ENCODE measurements at places on chromosomes 4 and X.

- DNase-seq, result no peak
Observed at GRCh38 chr4:184337907-184338306, 120.2 kb upstream of the ENPP6 start.

- DNase-seq, result no peak
Observed at GRCh38 chr4:76799140-76799539, 98.8 kb downstream of the SOWAHB start.

GRCh38 chrX:16466640-16467432 is 183.1 kb upstream of the S100G start:
- no peak for DNase-seq

DNA sequence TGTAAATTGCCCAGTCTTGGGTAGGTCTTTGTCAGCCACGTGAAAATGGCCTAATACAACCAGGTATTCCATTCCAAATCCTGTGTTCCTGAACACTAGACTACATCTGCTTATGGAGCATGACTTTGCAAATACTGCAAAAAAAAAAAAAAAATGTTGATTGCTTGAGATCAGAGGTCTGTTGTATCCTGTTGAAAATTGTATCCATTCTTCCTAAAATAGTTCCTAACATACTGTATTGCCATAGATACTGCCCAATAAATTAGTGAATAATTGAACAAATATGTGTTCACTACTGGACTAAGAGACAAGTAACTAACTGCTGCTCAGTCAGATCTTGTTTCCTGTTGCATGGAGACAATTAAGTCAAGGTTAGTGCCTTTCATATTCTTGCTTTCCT is 164.3 kb upstream of the PABPC4L start:
- DNase-seq, result no peak

DNA sequence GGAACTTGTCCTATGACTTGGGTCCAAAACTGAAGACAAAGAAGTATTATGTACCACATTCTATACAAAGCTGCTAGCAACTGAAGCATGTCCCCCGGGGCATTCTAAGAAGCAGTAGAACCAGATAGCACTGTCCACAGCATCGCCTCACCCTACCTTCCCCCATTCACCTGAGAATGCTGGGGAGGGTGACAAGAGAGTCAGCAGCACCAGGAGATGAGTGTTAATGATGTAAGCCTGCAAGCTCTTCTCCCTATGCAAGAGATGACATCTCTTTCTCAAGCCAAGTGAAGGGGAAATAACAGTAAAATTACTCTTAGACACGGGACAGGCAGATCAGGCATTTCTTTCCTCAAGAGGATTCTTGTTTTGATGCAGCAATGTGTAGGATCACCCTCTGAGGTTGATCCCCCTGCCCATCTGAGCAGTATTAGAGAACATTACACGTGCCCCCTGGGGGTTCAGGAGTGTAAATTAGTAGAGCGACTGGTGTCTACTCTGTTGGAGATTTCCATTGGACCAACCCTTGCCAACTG is 13.9 kb upstream of the TLR1 start:
- no peak for DNase-seq

GRCh38 chr4:87734084-87734483 is 65.3 kb upstream of the IBSP start:
- DNase-seq, result no peak

GRCh38 chr4:67883458-67883857 is 344 bp downstream of the TMPRSS11D start:
- DNase-seq, result no peak

GRCh38 chr4:183478123-183478522 is 26.7 kb upstream of the ING2 start:
- DNase-seq, result no peak

- no peak for DNase-seq
Observed at GRCh38 chr4:16926214-16926613, 27.8 kb upstream of the LDB2 start.

DNA sequence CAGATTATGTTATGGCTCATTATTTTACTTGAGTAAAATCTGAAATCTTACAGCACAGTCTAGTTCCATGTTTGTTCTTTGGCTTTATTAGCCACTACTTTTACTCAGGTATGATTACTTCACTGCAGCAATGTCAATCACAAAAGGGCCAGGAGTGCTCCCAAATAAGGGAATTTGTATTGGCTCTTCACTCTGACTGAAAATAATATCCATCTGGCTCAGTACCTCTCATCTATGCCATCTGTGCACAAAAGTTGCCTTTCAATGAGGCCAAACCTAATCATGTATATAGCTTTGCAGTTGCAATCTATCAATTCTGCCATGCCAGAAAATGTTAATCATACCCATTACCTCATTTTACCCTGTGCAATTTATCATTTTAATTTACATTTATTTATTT is 161.1 kb downstream of the TECRL start:
- no peak for DNase-seq

- no peak for DNase-seq
Observed at GRCh38 chr4:132227151-132227856, 921.8 kb upstream of the PCDH10 start.

GRCh38 chr4:39591290-39591689 is 47.4 kb downstream of the SMIM14 start:
- DNase-seq, result no peak

GRCh38 chrX:134782796-134783195 is 124.5 kb upstream of the PLAC1 start:
- DNase-seq, result peak; percentile 23

GRCh38 chrX:115233497-115234455 is at the start of gene LRCH2:
Gene LRCH2, minus strand, starts transcription at chrX:115234096. Its CDS starts 55 bp downstream, at chrX:115234041.
- DNase-seq, result no peak

GRCh38 chr4:133969202-133969848 is 232.3 kb downstream of the PABPC4L start:
- no peak for DNase-seq

DNA sequence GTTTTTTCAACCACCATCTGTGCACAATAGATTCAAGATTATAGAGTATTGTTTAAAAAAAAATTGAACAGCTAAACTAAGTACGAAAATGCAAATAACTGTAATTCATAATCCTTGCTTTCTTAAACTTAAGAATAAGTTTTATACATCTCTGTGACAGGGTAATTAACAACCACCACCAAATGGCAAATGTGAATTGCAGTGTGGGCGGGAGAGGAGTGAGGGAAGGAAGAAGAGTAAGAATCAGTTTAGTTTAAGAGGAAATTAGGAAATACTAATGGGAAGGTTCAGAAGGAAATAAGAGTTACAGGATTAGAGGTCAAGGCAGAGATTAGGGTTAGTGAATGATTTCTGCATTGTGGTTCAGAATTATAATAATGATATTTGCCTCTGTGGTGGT is 430.9 kb downstream of the SPRY1 start:
- no peak for DNase-seq

GRCh38 chr4:18404642-18405041 is 383.1 kb upstream of the LCORL start:
- no peak for DNase-seq

DNA sequence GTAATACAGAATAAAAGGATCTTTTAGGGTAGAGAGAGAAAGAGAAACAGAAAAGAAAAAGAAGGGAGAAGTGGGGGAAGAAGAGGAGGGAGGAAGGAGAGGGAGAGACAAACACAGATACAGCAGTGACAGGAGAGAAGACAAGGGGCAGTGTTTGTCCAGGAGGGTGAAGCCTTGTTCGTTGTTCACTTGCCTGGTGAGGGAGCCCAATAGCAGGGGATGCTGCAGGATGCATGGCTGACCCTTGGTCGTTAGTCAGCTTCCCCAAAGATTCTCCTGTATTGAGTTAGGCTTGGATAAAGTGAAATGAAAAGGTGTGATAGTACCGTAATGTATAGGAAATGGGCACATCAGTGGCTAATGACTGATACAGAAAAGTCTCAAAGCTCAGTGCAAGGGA is 403.7 kb downstream of the IL15 start:
- no peak for DNase-seq

GRCh38 chr4:85968945-85969819 is 390.7 kb downstream of the MAPK10 start:
- DNase-seq, result no peak
